ENCODE measurements at places on chromosomes 7 and 10. TPM values are rescaled to one million over a fixed set of nuclear protein-coding genes. Genes with fewer than 3 reads are reported as not detected.

DNA sequence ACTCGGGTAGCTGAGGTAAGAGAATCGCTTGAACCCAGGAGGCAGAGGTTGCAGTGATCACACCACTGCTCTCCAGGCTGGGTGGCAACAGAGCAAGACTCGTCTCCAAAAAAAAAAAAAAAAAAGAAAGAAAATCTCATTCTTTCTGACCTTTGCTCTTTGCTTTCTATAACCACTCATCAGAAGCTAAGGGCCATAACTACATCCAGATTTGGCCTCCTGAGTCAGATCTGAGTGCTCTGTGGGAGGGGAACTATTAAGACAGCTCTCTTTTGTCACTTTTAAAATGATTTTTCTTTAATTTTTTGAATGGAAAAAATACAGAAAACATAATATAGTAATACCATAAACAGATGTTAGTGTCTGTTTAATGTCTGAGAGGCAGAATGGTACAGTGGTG lies 210.1 kb downstream of the KIAA1217 start:
- no peak for DNase-seq

GRCh38 chr7:74371381-74372341 lies 82.0 kb upstream of the GTF2IRD1 start:
- peak; percentile 69 for DNase-seq

DNA sequence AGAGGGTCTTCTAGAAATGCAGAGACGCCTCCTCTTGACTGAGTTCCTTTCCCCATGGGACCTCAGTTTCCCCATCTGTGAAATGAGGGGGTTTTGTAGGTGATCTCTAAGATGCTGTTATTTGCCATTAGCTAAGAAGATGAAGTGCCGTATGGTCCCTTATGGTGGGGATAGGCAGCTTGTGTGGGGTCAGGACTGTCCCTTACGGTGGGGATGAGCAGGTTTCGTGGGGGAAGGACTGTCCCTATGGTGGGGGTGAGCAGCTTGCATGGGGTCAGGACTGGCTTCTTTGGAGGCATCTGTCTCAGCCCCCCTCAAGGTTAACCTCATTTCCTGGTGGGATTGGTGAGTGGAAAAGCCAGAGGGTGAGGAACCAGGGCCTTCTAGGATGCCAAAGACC lies 148.3 kb upstream of the GPR26 start:
- no peak for DNase-seq

GRCh38 chr7:22587322-22587721 lies 87.3 kb upstream of the STEAP1B start:
- no peak for DNase-seq

DNA sequence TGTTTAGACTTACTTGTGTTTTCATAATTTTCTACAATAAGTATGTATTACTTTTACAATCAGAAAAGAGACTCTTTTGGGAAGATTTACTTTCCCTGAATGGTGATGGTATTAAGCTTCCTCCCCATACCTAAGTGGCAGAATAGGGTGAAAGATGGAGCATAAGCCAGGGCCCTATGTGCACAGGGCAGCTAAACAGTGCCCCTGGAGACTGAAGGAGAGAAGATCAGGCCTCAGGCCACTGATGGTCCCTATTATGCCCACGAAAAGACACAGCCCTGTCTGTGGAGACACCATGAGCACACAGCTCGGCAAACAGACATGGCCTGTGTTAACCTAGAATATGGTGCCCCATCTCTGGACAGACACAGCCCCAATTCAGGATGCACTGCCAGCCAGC lies 139.4 kb downstream of the OAT start:
- no peak for DNase-seq

DNA sequence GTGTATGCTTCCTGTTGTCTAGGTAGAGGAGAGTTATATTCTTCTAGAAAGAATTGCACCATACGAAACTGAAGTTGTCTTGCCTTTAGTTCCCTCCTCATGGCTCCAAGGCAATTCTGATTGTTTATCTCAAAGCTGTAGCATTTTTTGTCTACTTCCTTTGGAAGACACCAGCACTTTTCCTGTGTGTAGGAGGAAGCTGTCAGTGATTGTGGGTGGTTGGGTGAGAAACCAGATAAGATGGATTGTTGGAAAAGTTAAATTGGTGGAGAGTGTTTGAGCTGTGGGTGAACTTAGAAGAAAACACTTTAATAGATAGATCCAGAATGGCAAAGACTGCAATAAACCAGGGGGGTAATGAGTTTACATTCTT lies 12.1 kb upstream of the CSTF2T start:
- no peak for DNase-seq

DNA sequence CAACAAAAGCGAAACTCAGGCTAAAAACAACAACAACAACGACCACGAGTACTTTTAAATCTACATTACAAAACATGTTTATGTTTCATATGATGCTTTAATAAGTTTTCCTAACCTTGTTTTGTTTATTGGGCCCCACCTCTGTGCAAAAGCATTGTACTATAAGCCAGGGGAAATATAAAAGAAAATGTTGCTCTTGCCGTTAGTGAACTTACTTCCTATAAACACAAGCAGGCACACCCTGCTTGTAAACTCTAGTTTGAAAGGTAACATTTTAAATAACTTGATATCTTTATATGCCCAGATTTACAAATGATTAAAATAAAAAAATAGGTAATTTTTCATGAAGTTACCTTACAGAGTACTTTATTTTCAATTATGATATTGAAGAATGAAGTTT lies 19.2 kb upstream of the EPC1 start:
- DNase-seq, result no peak

DNA sequence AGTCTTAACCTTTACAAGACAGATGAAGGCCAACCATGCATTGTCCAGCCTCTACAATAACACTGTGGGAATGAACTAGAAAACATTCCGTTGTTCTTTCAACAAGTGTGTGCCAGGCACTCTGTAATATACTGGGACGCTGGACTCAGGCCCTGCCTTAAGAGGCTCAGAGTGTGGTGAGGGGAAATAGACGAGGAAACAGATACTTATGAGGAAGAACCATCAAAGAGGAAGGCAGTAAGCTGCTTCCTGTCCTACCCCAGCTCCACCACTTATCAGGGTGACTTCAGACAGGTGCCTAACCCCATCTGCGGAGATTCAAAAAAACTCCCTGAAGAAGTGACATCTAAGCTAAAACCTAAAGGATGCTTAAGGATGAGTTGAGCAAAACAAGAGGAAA lies 8.9 kb upstream of the TRIM8 start:
- no peak for DNase-seq

GRCh38 chr7:96426027-96426426 lies 104.1 kb upstream of the SLC25A13 start:
- no peak for DNase-seq

DNA sequence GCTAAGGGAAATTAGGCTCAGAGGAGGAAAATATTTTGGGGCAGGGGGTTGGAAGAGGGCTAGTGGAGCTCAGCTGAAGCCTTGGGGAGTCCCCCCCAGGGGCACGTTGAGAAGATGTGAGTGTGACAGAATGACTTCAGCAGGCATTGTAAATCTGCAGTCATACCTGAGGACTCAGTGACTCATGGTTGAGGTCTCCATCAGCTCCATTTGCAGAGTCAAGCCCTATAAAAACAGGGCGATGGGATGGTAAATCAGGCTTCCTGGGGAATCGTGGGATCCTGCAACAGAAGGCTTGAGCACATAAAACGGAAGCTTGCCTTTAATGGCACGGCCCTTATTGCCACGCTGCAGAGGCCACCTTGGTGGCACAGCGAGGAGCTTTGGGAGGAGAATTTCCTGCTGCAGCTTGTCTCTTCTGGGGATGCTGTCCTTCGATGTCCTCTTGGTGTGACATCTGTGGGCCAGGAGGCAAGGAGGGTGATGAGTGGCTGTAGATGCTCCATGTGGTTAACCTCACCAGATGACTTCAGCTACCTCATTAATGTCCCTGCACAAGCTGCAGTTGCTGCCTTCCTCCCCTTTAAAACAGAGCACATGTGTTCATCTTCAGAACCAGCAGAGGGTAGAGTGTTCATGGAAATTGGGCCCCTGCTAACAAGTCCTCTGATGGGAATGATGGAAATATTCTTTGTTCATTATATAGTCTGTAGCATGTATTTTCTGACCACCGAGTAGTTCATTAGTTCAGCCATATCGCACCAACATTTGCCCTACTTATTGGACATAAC lies 285.9 kb downstream of the LRMDA start:
- DNase-seq, result peak; percentile 41

- DNase-seq, result peak; percentile 79
These were observed 75.4 kb downstream of the PROSER2 start for GRCh38 chr10:11898372-11899066.

- DNase-seq, result no peak
These were observed 4.0 kb upstream of the ADIRF start for GRCh38 chr10:86964061-86964846.

DNA sequence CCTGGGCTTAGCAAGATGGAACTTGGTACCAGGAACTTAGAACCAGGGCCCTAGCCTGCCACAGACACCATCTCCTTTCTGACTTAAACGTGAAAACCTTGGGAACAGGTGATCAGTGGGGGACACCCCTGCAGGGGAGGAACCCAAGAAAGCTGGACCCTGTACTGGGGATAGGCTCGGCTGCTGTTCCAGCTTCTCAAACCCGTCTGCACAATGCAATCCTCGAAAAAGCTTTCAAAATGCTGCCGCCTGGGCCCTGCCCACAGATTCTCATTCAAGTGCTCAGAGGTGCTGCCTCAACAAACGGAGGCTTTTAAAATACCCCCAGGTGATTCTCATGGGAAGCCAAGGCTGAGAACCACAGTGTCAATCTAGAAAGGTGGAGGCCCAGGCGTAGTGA lies 169.7 kb downstream of the ARHGAP21 start:
- DNase-seq, result no peak

GRCh38 chr10:22649390-22649841 lies 65.0 kb downstream of the PIP4K2A start:
- DNase-seq, result no peak

- DNase-seq, result no peak
These were observed 24.0 kb downstream of the HYCC1 start for GRCh38 chr7:22989643-22990587.

DNA sequence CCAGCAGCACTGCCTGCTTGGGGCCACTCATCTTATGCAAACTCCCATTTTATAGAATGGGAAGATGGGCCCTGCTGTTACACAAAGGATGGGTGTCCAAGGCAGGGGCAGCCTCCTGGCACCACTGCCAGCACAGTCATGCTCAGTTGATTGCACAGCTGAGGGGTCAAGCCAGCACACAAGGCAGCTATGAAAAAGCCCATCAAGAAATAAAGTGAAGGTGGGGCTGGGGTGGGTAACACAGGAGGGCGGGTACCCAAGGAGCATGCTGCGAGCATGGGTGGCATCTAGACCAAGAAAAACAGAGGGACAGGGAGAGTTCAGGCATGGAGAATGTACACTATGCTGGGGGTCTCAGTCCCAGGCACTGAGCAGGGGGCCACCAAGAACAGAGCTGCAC lies 74.7 kb upstream of the UNC5B start:
- DNase-seq, result no peak

DNA sequence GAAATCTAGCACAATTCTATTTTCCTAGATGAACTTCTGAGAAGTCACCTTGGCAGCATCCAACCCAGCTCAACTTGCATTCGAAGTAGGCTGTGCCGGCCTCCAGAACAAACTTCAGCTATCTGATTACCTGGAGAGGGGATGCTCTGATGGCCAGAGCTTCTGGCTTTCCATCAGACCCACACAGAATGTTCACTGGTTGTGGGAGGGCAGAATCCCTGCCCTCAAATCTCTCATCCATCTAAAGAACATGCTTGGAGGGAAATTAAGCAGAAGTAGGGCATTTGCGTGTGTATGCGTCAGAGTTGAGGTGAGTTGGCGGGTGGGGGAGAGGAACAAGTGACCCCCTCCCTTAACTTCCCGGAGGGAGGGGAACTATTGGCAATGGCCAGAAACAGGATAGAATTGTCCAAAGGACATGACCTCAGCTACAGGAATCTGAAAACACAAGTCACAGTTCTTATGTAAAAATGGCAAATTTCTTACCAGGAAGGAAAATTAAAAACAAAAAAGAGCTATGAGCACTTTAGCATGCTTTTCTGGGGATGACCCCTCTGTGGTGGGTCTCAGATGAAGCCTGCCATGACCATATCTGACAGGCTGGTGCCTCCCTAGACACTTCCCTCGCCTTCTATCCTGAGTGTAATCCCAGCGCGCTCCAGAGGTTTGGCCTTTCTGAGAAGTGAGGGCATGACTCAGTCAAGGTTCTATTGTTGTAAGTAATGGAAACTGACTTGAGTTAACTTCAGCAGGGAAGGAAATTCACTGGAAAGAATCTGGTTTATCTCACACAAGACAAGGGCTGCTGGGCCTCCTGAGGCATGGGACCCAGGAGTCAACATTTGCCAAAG lies 278.8 kb downstream of the RPS24 start:
- no peak for DNase-seq

DNA sequence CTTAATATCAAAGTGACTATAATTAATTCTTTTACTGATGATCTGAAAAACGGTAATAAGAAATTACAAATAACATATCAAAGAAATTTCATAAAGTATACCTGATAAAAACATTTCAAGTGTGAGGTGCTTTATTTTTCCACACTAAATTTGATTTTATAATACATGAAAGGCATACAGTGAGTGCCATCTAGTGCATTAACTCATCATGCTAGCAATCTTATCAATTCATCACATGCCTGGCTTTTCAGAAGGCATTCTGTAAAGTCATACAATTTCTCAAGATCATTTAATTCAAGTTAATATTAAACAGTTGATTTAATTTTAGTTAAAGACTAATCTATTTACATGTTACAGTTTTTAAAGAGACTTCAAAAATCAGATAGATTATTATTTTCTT lies 1020.9 kb downstream of the GATA3 start:
- no peak for DNase-seq

- no peak for DNase-seq
These were observed 181.0 kb upstream of the RHOBTB1 start for GRCh38 chr10:61124756-61125530.

GRCh38 chr10:61359452-61359851 lies 93.7 kb downstream of the TMEM26 start:
- no peak for DNase-seq

DNA sequence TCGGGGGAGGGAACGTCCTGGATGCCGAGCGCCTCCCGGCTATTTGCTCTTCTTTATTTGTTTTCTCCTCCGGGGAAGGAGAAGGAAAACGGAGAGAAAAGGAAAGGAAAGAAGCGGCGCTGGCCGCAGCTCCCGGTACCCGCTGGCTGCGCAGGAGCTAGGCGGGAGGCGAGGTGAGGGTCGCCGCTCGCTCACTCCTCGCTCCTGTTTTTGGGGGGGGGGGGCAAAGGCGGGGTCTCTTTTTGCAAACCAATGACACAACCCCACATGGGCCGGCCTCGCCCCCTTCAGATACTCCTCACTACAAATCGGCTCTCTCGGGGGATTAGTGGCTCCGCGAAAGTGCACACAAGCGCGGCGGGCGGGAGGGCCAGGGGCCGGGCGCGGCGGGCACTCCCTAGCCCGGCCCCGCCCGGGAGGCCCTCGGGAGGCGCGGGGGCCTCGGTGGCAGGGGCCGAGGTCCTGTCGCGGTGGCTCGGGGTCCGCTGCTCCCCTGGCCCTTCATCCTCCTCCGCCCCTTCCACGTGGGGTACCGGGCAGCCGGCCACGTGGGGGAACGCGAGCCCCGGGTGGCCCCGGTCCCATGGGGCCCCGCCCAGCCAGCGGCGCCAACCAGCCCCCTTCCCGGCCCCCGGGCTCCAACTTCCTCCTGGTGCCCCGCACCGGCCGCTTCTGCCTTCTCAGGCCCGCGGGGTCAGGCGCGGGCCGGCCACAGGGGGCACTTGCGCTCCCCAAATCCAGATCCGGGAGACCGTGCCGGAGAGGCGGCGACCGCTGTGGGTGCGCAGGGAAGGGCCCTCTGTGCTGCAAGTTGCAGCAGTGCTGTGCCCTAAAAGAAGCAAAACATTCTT lies 718 bp upstream of the CTBP2 start:
- DNase-seq, result peak; percentile 94

TRDMT1 gene
- 9.7 TPM for total RNA-seq

ATOH7 gene
- not detected for total RNA-seq

DDX21 gene
- total RNA-seq, result 39.3 TPM

GPER1 gene
- 5.9 TPM for total RNA-seq

EGR2 gene
- 0.82 TPM for total RNA-seq

TMEM225B gene
- total RNA-seq, result 1.4 TPM

C7orf57 gene
- total RNA-seq, result 14.5 TPM
